ENCODE measurements at places on chromosomes 1 and 21.
A peak's percentile ranks its signal among the peaks of the same experiment; 100 is the strongest.

DNA sequence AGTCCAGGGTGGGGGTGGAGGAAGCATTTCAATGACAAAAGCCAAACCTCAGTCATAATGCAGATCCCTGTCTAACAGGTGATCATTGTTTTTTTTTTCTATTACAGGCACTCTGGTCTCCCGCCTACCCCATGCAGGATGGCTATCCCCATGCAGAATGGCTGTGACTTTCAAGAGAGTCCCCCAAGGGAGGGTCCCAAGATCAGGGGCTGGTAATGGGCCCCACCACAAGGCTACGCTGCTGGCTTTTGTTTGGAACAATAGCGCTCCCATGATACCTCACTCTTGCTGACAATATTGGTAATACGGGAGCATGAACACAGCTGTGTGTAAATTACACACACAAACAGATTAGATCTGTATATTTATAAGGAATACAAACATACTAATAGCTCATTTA lies 119.4 kb downstream of the SLC45A1 start:
- no peak for DNase-seq

DNA sequence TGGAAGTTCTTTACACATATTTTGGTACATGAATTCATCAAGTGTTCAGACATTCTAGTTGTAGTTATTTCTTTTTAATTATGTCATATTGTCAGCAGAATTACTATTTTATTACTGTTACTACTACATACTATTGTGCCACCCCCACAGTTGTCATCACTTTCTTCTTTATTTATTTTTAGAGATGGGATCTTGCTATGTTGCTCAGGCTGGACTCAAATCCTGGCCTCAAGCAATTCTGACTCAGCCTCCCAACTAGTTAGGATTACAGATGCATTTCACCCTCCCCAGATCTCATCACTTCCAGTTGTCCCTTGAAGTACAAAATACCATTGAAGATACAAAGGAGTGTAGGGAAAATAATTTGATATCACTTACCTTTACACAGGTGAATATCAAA lies 258.0 kb downstream of the KCTD3 start:
- no peak for DNase-seq

DNA sequence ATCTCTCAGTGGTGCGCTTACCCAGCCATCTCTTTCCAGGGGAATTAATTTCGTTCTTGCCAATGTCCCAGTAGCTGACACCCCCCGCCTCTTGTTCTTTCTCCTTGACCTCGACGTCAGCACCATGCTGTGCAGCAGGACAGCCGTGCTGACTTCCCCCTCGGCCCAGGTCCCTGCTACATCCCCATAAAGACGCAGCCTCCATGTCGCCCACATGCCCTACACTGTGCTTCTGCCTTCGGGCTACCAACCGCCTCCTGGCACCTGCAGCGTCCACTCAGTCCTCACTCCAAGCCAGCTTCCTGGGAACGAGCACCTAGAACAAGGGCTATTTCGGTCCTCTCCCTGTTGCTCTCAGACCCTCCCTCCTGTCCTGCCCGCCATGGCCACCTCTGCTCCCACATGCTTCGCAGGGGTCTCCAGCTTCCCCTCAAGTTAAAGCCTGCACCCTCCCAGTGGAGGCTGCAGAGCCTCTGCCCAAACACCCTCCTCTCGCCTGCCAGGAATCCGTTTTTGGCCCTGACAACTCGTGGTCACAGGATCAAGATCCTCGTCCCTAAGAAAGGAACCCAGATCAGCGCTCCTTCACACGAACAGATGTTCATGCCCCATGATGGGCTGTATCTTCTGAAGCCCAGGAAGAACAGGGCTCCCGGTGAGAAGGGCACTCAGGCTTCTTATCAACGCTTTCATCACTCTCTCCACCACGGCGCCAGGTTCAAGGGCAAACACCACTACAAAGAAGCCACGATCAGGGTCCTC lies 109.7 kb downstream of the NPHP4 start:
- DNase-seq, result no peak

GRCh38 chr1:203996126-203996525 lies 76.8 kb upstream of the SOX13 start:
- DNase-seq, result no peak

GRCh38 chr1:158153746-158154444 lies 26.8 kb upstream of the CD1D start:
- DNase-seq, result no peak

DNA sequence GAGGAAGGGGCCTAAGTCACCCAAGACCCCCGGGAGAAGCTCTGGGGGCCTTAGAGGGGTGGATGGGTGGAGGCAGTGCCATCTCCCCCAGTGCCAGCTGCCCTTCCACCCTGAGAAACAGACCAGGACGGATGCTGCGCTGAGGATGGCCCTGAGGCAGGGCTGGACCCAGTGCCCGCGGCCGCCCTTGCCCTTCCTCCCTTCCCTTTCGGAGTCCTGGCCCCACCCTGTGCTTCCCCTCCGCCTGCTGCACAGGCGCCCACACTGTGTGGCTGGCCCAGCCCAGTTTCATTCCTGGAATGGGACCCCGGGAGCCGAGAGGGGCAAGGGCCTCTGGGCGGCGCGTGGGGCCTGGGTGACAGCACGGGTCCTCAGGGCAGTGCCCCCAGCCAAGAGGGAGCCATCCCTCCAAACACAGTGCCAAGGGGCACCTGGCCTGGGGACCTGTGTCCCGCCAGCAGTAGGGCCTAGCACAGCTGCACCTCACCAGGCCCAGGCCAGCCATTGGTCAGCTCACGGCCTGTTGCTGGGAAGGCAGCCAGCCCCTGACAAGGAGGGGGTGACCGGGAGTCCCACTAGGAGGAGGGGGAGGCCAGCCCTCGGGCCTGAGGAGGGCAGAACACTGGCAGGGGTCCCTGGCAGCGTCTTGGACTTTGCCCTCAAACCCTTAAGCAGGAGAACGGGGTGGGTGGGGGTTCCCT lies 13.4 kb upstream of the SKI start:
- no peak for DNase-seq

- DNase-seq, result no peak
These were observed 49.2 kb upstream of the CRB1 start for GRCh38 chr1:197218857-197219256.

- no peak for DNase-seq
These were observed 315.9 kb downstream of the PRDM2 start for GRCh38 chr1:14015917-14016316.

- no peak for DNase-seq
These were observed 42.9 kb downstream of the NFIA start for GRCh38 chr1:61125263-61125662.

DNA sequence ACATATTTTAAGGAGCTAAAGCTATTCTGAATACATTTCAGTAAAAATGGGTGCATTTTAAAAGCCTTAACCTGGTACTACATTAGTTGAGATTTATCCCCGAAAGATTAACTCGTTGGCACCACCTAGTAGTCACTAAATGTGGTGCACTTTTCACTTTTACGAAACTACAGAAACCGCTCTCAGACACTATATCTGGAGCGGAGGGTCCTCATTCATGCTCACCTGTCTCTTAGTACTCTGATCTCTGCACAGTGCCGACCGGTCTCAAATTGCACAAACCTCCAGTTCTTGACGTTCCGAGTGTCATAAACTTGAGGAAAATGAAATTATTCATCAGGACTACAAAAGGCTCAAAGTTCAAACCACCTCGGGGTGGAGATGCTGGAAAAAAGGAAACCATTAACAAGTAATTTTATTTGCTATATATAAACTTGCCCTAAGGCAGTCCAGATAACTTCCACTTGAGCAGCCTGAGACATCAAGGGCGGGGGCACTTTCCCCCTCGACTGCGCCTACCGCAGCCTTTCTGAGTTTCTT lies 722 bp downstream of the LZIC start:
- DNase-seq, result peak; percentile 72

DNA sequence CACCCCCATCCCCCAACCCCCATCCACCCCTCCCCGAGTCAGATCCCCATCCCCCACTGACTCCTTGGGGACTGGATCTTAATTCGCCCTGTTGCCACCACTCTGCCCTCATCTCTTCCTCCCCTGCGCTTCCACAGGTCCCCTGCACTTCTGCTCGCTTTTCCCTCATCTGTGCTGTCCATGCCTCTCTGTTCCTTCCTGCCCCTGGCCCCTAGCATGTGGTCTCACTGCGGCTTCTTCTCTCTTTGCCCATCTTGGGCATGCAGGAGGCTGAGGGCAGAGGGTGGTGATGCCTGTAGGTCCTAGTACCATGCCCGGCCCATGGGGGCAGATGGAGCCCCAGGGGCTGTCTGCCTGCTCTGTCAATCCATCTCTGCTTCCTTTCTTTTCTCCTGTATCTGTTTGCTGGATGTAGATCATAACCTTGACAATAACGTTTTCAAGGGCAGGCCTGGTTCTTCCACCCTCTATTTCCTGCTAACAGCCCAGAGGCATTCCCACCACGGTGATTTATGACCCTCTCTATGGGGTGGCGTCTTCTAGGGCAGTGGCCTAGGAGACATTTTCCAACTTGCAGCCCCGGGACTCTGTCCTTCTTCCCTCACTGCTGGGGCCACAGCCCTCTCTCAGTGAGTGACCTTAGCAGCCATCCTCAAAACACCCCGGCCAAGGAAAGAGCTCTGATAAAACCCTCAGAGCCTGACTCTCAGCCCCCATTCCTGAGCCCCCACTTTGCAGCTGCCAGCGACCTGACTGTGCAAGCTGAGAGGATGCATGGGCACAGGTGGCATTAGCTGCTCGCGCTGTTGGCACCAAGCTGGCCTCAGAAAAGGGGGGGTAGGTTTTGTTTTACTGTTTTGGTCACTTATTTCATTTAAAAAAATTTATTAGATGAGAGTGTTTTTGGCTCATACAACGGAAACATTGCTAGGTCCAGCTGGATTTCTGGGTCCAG lies 33.9 kb downstream of the TMEM51 start:
- DNase-seq, result no peak

DNA sequence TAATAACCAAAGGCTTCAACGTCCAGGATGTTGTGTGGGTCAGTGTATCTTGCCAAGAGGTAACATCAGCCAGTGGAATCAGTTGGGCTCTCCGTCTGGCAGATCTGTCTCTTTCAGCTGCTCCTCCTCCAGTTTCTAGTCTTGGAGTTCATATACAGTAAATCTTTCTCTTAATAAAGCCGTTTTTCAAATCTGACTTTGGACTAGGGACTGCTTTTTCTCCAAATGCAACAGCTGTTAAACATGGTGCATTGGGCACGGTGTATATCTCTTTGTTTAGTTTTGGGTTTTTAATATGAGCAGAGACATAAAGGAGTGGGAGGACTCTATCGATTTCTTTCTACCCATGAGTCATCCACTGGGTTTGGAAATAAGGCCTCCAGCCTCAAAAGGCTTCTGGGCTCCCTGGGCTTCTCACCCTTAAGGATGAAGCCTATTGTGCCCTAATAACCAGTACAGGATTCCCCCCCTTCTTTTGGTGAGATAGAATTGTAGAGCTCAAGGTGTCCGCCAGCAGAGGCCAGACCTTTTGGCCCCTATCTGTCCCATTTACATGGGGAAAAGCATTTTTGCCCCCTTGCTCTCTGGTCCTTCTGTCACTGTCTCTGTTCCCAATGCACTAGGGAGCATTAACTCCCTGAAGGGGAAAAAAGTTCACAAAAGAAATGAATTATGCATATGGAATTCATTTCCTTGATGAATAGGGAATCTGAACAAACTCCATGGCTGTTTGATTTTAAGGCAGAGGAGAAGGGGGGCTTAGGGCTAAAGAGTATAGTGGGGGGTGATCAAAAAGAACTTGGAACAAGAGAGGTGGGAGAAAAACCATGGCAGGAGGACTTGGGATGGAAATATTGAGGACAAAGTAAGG lies 86.0 kb downstream of the PBX1 start:
- peak; percentile 70 for DNase-seq

DNA sequence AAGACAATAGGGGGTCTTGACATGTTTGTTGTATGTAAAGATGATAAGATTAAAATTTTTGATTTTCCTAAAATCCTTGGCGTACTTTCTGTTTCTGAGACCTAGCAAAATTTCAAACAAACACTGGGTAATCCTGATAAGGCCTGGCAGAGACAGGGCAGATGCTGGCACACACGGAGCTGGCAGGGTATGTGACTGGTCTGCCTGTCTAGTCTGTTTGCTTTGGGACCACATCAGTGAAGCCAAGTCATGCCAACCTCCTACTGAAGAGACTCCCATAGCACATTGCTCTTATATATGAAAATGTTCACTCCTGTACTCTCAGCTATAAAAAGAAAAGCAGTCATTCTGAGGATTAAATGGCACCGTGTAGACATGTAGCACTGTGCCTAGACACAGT lies 14.1 kb downstream of the TOR3A start:
- no peak for DNase-seq

- DNase-seq, result no peak
These were observed 166.6 kb downstream of the ROR1 start for GRCh38 chr1:63940440-63940839.

- DNase-seq, result peak; percentile 100
These were observed 4.5 kb upstream of the NFIA start for GRCh38 chr1:61077676-61078541.

DNA sequence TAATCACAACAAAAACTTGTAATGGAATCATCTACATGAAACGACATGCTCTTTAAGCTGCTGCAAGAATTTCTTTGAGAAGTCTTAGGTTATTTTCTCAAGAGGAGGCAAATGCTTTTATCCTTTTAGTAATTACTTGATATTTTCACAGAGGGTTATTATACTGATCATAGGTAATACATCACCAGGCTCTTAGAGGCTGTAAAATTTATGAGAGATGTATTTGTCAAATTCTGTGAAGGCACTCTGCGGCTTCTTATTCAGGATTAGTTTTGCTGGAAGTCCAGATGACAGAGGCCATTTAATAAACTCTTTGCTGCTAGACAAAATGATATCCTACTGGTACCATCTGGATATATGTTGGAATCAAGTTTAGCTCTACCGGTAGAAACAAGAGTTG lies 624.3 kb upstream of the BRINP3 start:
- DNase-seq, result no peak

GRCh38 chr1:244437086-244437468 lies 14.6 kb downstream of the ADSS2 start:
- peak; percentile 57 for DNase-seq
